Omental fat pad (tissue), 4 donors: ENCODE measurements at places on chromosomes 12 and 14. TPM values are rescaled to one million over a fixed set of nuclear protein-coding genes. Genes with fewer than 3 reads are reported as not detected.

SIX4 gene
- total RNA-seq, result 13.4 TPM

DBX2 gene
- 0.12 TPM for total RNA-seq

NYNRIN gene
- total RNA-seq, result 13.7 TPM

UBE2N gene
- 47.4 TPM for total RNA-seq

CACNA2D4 gene
- 9.2 TPM for total RNA-seq

TBX5 gene
- total RNA-seq, result not detected
